NCI-H2081 treated with DMSO at 0.1 percent for 48 hours (cell line): ENCODE measurements at places on chromosomes 7 and 10.

- DNase-seq, result no peak
Measured at GRCh38 chr10:62618576-62619412, 185.7 kb upstream of the ADO start.

DNA sequence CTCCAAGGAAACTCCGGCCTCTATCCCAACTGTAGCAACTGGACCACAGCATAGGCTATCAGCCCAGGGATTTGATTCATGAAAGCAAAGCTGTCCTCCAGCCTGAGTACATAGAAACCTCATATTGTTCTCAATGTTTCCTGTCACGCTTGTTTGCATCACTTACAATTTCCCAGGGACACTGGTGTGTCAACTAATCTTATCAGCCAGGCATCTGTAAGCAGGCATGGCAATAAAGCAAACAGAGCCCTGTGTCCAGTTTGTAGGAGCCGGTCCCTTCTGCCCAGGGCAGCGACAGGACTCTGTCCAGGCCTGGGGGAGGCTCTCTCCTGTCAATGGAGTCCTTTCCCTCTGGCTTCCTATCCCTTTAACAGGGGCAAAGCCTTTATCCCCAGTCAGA is 23.0 kb upstream of the CDHR3 start:
- peak; percentile 29 for DNase-seq

DNA sequence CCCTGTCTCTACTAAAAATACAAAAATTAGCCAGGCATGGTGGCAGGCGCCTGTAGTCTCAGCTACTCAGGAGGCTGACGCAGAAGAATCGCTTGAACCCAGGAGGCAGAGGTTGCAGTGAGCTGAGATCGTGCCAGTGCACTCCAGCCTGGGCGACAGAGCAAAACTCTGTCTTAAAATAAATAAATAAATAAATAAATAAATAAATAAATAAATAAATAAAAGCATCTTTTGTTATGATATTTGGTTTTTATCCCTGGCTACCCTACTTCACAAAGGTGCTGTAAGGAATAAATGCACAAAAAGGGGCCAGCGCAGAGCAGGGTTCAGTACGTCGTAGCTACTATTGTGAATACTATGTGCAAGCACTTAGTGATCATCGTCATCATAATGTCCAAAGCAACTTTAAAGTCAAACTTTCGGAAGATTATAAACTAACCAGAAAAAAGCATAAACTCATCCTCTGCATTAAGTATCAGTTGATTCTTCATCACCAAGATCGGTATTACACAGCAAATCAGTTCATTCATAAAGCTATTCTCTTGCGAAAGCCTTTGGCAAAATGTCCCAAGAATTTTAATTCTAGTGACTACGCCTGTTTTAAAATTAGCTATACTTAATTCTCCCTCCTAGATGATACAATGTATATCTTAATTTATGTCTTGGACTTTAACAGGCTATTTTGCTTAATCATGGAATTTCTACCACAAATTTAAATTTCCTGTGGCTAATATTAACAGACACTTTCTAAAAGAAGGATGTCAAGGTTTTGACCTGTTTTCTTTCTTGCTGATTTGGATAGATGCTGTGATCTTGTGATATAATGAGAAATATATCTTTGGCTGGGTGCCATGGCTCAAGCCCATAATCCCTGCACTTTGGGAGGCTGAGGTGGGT is 7.6 kb upstream of the NFE2L3 start:
- DNase-seq, result no peak

- DNase-seq, result no peak
Measured at GRCh38 chr10:61957806-61958205, 56.3 kb downstream of the ARID5B start.

DNA sequence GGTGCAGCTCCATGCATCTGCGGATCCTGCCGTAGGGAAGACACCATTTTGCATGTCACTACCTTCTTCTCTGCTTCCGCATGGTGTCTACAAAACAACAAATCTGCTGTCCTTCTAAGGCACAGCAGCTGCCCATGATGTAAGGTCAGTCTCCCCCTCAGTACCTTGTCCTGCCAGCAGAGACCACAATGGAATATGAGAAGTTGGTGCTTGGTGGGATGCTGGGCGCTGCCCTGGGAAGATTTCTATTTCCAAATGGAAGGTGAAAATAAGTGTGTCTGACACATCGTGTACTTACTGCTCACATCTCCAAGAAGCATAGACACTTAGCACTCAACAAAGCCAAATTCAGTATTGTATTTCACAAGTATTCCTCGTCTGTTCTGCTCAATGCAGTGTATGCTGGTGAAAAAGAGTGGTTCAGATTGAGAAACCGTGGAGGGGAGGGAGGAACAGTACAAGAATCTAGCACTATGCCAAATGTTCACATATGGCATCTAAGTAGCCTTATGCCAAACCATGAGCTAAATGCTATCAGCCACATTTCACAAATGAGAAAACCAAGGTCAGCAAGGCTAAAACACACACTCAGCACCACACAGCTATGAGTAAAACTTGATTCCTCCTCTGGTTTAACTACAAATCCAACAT is 95.0 kb downstream of the GRB10 start:
- no peak for DNase-seq

DNA sequence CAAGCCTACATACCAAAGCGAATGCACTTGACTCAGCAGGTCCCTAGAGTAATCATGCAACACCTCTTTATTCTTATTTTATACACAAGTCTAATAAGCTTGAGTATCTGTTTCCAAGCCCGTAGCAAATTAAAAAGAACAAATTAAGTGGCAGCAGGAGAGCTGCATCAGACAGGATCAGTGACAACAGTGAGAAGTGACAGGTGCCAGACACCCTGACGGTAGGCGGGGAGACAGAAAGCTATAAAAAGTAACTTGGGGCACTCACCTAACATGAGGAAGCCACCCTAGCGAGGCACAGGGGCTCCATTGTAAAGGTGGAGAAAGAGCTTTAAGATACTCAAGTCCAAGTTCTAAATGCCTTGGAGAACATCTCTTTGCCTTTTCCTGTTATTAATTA is 174.2 kb downstream of the PLXNA4 start:
- no peak for DNase-seq

DNA sequence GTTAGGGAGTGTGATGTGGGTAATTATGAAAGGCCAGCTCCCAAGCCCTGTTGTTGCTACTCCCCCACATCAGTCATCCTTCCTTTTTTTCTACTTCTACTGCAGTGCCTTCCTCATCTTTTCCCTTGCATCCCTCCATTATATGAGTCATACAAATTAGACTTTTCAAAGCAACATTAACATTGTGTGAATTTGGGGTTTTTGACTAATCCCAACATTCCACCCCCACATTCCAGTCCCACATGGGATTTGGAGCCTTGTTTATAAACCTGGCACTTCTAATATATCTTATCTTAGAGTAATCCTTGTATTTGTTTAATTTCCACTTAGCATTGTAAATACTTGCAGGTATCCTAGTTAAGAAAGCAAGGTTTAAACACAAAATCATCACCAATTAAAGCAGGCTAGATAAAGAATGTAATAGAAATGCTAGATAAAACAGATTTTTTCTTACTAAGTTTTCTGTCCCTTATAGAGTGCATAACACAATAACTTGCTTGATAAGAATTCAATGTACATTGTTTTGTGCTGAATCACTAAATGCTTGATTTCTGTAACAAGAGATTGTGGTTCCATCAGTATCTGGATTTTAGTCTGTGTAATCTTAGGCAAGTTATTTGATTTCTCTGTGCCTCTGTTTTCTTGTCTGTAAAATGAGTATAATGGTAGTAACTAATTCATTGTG is 165.8 kb downstream of the CFTR start:
- DNase-seq, result no peak

DNA sequence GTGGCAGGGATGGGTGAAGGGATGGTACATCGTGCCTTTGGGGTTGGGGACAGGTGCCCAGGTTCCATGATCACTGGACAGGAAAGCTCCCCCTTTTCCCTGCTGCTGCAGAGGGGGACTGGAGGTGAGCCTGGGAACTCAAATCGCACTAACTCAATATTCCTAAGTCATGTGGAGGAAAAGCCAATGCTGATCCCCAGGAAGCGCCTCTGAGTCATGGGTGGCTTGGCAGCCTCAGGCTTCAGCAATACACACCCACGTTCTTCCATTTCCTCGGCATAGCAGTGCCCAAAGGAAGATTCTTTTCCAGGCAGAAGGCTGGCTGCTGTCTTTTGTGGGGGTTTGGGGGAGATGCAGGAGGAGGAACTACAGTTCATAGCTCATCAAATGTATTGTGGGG is 165.8 kb downstream of the CCDC3 start:
- no peak for DNase-seq

DNA sequence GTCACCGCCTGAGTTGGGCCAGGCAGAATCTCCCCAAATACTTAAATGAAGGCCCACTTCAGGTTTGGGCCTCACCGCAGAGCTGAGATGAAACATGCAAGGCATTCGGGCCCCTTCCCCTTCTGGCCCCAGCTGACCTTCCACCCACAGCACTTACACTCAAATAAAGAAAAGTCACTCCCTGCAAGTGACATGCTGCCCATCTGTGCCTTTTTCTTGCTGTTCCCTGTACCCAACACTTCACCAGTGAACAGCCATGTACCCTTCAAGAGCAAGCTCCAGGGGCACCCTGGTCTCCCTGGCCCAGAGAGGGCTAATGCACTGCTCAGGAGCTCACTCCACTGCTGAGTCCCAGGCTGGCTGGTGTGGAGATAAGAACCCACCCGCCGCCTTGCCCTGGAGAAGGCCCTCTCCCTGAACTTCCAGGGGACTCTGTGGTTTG is 40.7 kb downstream of the ZCCHC24 start:
- no peak for DNase-seq

DNA sequence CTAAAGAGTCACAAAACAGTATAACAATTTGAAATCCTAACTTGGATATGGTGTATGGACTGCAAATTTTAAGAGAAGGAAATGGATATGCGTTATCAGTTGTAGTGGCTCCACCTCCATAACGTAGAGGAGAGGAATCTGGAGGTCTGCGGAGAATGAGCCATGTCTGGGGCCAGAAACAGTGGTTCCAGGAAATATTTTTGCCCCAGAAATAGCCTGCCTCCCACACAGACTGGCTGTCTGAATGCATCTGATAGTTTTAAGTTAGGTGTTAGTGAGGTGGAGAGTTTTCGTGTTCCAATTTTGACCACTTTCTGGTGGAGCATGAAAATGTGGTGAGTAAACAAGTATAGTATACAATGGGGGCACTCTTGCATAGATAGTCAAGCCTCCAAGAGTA is 1.6 kb downstream of the PHTF2 start:
- no peak for DNase-seq

DNA sequence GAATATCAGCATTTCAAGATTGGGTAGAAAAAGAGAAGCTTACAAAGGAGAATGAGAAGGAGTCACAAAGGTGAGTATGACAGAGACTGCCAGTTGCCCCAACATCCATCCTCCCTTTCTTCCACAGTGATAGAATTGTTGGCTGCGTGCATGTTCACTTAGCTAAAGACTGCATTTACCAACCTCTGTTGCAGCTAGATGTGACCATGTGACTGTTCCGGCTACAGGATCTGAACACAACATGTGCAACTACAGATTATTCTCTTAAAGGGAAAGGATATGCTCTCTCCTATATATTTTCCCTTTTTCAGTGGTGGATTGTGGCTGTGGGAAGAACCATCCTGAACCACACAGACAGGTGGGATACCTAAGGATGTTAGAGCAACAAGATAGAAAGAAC is 60.5 kb upstream of the ZNRF2 start:
- no peak for DNase-seq

DNA sequence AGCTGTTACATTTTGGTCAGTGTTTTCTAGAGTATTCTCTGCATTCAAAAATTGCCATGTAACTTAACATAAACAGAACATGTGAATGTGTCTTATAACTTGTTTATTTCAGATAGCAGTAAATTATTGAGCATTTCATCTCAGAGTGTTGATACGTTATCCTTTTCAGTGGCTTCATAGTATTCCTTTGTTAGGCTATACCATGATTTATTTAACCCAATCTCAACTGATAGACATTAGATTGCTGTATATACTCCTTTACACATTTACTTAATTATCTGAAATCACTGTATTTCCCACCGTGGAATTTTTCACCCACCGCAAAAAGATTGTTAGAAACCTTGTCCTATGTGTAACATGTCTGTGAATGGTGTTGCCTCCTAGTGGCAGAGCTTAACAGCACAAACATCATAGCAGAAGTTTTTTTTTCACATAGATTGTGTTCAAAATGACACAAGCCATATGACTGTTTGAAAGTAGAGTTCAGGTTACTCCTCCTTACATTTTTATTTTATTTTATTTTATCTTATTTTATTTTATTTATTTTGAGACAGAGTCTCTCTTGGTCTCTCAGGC is 21.4 kb downstream of the SLF2 start:
- no peak for DNase-seq

GRCh38 chr10:68871105-68871711 is 29.9 kb upstream of the DDX50 start:
- DNase-seq, result no peak

DNA sequence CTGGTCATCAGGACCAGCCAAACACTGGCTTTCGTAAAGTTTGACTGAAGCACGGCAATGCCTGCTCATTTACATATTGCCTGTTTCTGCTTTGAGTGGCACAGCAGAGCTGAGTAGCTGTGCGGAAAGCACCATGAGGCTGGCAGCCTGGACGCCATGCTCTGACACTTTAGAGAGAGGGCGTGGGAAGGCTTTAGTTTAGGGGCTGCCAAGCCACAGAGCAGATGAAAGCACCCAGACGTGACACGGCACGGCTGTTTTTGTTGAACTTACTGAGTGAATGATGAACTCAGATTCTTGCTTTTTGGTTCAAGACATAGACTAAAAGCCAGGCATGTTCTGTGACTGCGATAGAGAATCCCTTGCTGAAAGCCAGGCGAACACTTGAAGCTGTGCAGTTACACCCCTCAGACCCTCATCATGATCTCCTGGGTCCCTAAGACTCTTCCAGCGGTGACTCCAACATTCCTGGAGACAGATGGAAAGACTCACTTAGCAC is 182.1 kb downstream of the ZMYND11 start:
- DNase-seq, result no peak

- DNase-seq, result no peak
Measured at GRCh38 chr10:49143249-49143648, 9.4 kb upstream of the FAM170B start.

- no peak for DNase-seq
Measured at GRCh38 chr10:105807935-105808587, 1167.0 kb downstream of the SORCS3 start.

GRCh38 chr10:121865554-121865953 is 62.3 kb downstream of the ATE1 start:
- no peak for DNase-seq

DNA sequence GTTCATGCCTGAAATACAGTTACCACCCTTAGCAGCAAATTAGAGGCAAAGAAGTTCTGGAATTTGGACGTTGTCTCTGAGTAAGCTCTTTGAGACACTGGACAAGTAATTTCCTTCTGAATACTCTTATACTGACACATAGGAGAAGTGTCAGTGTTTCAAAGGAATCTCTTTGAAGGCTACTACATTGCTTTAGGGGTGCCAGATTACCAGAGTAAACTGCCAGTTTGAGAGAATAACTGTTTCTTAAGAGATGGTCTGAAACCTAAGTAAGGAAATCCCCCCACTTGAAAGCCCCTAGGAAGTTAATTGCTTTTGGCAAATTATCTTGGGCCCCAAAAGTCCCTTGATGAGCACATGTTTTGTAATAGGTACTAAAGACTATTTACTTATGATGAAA is 3.4 kb downstream of the FAS start:
- DNase-seq, result no peak

GRCh38 chr7:130210181-130210935 is 2.7 kb downstream of the SSMEM1 start:
- no peak for DNase-seq

GRCh38 chr10:85318809-85319807 is 990.7 kb downstream of the CCSER2 start:
- no peak for DNase-seq
